ENCODE measurements at places on chromosomes 13 and 19.

- no peak for DNase-seq
Observed at GRCh38 chr19:18701250-18701608, 17.7 kb downstream of the CRTC1 start.

DNA sequence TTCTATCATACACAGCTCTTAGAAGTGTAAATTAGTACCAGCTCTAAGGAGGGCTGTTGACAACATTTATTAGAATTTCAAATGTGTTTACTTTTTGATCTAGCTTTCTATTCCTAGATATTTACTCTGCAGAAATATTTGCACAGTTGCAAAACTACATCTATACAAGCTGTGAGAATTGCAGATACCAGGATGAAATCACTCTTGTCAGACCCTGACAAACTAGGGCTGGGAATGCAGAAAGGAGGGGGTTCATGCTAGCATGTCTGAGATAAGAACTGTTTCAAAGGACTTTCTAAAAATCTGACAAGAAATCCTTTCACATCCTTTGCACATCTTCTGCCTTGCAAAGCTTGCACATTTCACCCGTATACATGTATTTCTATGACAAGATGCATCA, 11.8 kb upstream of the PABPC3 start:
- no peak for DNase-seq

GRCh38 chr13:44386913-44387556, 13.4 kb downstream of the SERP2 start:
- DNase-seq = no peak

- DNase-seq = no peak
Observed at GRCh38 chr13:102940143-102940542, 94.3 kb downstream of the ERCC5 start.

GRCh38 chr13:74025369-74025768, 108.8 kb downstream of the KLF12 start:
- no peak for DNase-seq
